ENCODE measurements at places on chromosomes 5 and 9. TPM values are rescaled to one million over a fixed set of nuclear protein-coding genes. Genes with fewer than 3 reads are reported as not detected.

Gene BTNL8
- not detected for total RNA-seq

Gene TMEM38B
- 17.9 TPM for total RNA-seq

Gene ECM2
- 0.31 TPM for total RNA-seq

Gene NTRK2
- total RNA-seq = 0.10 TPM

Gene YIPF5
- total RNA-seq = 51.5 TPM

Gene NEURL1B
- 0.10 TPM for total RNA-seq

Gene WHRN
- 4.7 TPM for total RNA-seq

Gene MLANA
- total RNA-seq = 0.10 TPM

Gene MED7
- 12.0 TPM for total RNA-seq

Gene CER1
- total RNA-seq = not detected

Gene CENPP
- total RNA-seq = 12.5 TPM

Gene UIMC1
- 73.8 TPM for total RNA-seq

Gene GFPT2
- total RNA-seq = 1.7 TPM

Gene TMEM174
- not detected for total RNA-seq

Gene C5orf46
- not detected for total RNA-seq

Gene MLLT3
- 61.1 TPM for total RNA-seq

Gene STK32A
- not detected for total RNA-seq

Gene TSLP
- 0.21 TPM for total RNA-seq

Gene ARID3C
- not detected for total RNA-seq

Gene ABL1
- total RNA-seq = 14.7 TPM

Gene FOXD4
- not detected for total RNA-seq

Gene PPP3R2
- total RNA-seq = not detected

Gene LRRC26
- 0.21 TPM for total RNA-seq

Gene SLC6A18
- total RNA-seq = not detected

Gene KCNMB1
- total RNA-seq = 1.8 TPM

Gene SDHA
- total RNA-seq = 186 TPM

Gene ORM2
- total RNA-seq = not detected

Gene TRIM36
- 0.42 TPM for total RNA-seq

Gene GRXCR2
- not detected for total RNA-seq

Gene RLN2
- total RNA-seq = 0.31 TPM

Gene ADAMTS16
- not detected for total RNA-seq

Gene WNT8A
- not detected for total RNA-seq

Gene EPB41L4A
- total RNA-seq = 3.4 TPM

Gene GPR151
- total RNA-seq = not detected

Gene HBEGF
- total RNA-seq = 80.5 TPM

Gene OR1Q1
- not detected for total RNA-seq

Gene SEMA5A
- total RNA-seq = 0.84 TPM

Gene CAST
- total RNA-seq = 276 TPM

Gene TSPAN17
- total RNA-seq = 8.9 TPM

Gene SYK
- 38.9 TPM for total RNA-seq

Gene RALGPS1
- total RNA-seq = 8.2 TPM

Gene NDOR1
- total RNA-seq = 9.2 TPM

Gene HTR1A
- total RNA-seq = not detected

Gene TIMD4
- 3.3 TPM for total RNA-seq

Gene IFNB1
- 7.8 TPM for total RNA-seq

Gene FCN2
- not detected for total RNA-seq

Gene ANGPTL2
- 0.10 TPM for total RNA-seq

Gene CTNND2
- total RNA-seq = not detected

Gene KIF20A
- 0.42 TPM for total RNA-seq

Gene GRIN1
- not detected for total RNA-seq

Gene NCS1
- 0.42 TPM for total RNA-seq

Gene GRIN3A
- not detected for total RNA-seq

Gene DDX4
- not detected for total RNA-seq

Gene PALM2AKAP2
- total RNA-seq = under 0.01 TPM

Gene SPAAR
- total RNA-seq = not detected

Gene PRRX2
- not detected for total RNA-seq

Gene SHOC1
- under 0.01 TPM for total RNA-seq

Gene BRINP1
- not detected for total RNA-seq

Data from mononuclear cell (primary cell).